ENCODE measurements at places on chromosomes 1 and 21.
A peak's percentile ranks its signal among the peaks of the same experiment; 100 is the strongest.

DNA sequence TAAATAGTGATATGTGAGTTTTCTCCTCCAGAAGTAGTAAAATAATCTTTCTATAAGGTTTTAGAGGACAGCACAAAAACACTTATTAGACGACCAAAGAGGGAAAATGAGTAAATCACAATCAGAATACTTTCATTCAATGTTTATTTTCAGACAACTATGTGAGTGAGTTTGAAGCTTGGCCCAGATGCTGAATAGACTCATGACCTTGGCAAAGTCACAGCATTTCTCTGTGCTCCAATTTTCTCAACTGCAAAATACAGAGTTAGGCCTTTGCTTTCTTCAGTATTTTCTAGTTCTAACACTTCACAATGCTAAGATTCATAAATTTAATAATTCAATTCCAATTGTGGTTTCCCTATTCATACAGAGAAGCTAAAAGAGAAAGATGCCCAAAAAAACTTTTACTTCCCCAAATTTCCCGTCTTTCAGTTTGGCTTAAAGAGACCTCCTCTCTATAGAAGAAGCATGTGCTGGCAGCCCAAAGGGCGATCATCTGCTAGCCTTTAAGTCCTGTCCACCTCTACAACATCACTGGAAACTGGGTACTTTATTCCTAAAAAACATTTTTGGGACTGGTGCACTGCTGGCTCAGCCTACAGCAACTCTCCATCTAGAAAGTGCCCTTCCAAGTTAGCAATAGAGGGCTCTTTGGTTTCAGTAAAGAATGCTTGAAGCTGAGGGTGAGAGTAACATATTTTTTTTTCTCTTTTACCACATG is 116.8 kb upstream of the GORAB start:
- peak; percentile 44 for DNase-seq

GRCh38 chr1:78519446-78519845 is 28.7 kb downstream of the PTGFR start:
- no peak for DNase-seq

- DNase-seq = no peak
Measured at GRCh38 chr1:167054946-167055630, 35.1 kb downstream of the GPA33 start.

DNA sequence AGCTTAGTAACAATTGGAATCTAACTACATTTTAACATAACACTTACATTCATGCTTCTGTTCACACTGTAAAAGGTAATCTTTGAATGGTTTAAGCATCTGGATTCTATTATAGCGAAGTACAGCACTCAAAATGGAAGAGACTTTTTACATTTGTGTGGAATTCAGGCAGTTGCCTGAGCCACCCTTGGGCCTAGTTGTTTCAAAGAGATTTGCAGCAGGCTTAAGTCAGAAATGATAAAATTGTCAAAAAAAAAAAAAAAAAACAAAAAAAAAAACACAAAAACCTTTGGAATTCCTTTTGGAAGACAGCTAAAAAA is 199.9 kb downstream of the LYPLAL1 start:
- DNase-seq = no peak

DNA sequence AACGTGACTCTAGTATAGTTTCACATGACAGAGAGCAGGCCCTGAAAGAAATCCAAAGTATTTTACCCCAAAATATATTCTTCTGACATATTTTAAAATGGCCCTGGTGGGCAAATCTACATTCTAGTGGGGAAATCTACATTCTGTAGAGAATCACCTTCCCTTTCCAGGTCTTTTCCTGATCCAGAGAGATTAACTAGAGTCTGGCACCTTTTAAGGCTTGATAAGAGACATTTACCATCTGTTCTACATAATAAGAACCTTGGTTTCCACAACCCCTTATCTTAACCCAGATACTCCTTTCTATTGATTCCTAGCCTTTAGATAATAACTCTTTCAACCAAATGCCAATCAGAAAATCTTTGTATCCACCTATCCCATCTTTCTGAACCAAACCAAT is 17.0 kb upstream of the L1TD1 start:
- no peak for DNase-seq

- DNase-seq = no peak
Measured at GRCh38 chr1:160789702-160790611, 6.0 kb upstream of the LY9 start.

DNA sequence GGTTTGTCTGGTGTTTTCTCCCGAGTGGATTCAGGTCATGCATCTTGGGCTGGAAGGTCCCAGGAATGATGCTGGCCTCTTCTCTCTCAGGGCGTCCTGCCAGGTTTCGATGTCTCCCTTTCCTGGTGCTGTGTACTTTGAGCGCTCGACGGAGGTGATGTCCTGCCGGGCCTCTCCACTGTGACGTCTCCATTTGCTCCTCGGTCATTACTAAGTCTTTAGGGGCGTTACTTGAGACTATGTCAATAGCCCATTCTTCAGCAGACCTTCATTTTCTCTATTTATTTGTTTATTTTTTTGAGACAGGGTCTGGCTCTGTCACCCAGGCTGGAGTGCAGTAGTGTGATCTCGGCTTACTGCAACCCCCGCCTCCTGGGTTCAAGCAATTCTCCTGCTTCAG is 37.2 kb upstream of the TNFRSF1B start:
- DNase-seq = no peak

GRCh38 chr1:119987112-119987511 is 82.3 kb downstream of the NOTCH2 start:
- no peak for DNase-seq
